ENCODE measurements at places on chromosomes 2 and 18.

DNA sequence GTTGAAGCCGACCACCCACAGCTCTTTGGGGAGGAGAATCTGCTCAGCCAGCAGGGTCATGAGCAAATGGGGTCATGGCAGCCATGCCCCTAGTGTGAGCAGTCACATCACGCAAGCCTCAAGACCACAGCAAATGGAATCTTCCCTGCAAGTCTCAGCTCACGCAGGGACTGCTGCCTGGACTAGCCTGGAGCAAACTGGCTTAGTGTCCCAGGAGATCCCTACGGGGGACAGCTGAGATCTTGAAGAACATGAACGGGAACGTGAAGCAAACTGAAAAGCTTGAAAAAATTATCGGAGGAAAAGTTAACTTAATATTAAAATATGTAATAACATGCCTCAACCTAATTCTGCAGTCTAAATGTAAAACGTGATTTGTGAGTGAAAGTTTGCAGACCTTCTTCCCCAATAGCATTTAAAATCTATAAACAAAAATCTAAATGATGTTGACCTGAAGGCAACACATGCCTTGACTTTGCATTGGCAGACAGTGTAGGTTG lies 118.4 kb downstream of the FAM124B start:
- no peak for DNase-seq

- DNase-seq = peak; percentile 5
Observed at GRCh38 chr2:41896186-41896846, 151.5 kb upstream of the PKDCC start.

DNA sequence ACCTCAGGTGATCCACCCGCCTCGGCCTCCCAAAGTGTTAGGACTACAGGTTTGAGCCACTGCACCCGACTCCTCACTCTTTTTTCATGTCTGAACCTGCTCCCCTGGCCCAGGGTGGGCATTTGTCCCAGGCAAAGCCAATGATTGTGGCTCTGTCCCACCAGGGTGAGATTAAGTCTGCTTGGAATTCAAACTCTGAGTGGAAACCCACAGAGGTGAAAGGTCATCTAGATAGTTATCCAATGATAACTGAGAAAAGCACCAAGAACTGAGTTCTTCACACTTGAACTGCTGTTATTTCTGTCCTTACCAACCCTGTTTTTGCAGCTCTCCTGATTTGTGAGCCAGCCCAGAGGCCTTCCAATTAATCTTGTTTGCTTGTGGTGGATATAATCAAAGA lies 62.4 kb upstream of the ACVR1 start:
- no peak for DNase-seq

DNA sequence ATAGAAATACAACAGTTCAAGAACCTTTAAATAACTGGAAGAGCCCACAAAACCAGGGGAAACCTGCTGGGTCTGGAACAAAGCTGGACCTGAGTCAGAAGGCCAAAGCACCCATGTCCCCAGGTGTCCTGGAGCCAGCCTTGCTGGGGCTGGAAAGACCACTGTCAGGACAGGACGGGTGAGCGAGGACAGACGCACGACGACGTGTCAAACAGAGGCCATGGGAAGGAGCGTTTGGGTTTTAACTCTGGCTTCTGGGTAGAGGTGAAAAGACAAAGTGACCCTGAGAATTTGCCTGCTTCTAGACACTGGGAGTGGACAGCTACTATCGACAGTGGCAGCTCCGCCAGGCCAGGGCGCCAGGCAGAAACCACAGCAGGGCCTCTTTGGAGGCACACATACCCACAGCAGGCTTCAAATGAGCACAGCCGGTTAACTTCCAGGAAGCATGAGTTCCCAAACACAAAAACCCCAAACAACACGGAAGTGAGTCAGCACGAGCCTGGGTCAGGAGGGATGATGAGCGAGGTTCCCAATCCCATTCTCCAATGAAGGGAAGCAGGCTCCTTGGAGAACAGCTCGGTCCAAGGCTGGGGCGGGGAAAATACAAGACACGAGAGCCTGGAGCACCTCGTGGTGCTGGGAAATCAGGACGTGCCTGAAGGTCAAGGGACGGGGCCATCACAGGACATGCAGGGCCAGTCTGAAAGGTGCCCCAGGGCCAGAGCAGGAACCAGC lies 208.0 kb downstream of the TWIST2 start:
- no peak for DNase-seq

DNA sequence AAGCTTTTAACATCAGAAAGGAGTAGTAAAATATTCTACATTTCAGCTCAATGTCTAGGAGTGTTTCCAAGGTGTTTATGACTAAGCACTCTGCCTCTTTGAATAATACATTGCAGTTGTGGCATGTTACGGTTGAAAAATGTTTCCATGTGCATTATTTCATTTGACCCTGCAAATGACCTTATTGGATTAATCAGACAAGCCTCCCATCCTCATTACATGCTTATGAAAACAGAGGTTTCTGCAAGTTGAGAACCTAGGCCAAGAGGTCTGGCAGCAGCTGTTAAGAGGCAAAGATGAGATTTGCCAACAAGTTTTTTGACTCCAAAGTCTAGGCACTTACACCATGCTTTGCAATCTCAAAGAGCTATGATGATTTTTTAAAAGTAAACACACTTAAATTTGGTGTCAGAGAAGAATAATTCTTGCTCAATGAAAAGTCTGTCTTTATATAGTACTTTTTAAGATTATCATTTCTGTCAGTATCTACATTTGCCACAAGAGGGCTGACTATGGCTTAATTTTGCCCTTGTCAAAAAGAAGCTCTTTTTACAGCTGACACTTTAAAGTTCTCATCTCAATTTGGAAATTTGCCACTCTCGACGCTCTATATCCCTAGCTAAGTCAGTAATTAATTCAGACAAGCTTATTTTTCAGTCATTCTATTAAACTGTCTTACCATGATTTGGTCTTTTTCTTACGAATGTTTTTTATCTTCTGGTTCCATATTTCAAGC lies 260.6 kb downstream of the PAX3 start:
- no peak for DNase-seq

- DNase-seq = no peak
Observed at GRCh38 chr18:74635224-74635975, 37.7 kb downstream of the ZNF407 start.

DNA sequence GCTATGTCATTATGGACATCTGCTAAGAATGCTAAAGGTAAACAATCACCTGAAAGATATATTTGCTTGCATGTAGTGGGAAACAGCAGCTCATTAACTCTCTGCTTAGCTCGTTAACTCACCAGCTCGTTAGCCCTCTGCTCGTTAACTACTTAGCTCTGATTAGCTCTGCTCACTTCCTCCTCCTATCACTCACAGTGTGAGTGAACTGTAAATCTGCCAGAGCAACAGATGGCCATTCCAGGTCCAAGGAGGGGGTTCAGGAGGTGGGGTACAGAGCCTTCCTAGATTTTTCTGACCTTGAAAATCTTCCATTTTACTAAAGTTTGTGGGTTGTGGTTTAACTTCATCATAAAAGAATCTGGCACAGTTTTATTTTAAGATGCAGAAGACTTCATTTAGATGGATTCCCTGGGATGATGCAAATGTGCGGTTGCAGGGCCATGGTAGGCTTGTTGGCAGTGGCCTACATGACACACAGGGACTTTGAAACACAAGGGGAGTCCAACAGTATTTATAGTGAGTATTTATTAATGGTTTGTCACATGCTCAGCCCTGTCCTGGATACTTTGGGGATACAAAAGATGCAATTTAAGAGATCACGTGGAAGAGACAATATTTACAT lies 1633.7 kb upstream of the CELF4 start:
- DNase-seq = no peak

- DNase-seq = no peak
Observed at GRCh38 chr2:210727549-210727948, 171.2 kb downstream of the CPS1 start.

DNA sequence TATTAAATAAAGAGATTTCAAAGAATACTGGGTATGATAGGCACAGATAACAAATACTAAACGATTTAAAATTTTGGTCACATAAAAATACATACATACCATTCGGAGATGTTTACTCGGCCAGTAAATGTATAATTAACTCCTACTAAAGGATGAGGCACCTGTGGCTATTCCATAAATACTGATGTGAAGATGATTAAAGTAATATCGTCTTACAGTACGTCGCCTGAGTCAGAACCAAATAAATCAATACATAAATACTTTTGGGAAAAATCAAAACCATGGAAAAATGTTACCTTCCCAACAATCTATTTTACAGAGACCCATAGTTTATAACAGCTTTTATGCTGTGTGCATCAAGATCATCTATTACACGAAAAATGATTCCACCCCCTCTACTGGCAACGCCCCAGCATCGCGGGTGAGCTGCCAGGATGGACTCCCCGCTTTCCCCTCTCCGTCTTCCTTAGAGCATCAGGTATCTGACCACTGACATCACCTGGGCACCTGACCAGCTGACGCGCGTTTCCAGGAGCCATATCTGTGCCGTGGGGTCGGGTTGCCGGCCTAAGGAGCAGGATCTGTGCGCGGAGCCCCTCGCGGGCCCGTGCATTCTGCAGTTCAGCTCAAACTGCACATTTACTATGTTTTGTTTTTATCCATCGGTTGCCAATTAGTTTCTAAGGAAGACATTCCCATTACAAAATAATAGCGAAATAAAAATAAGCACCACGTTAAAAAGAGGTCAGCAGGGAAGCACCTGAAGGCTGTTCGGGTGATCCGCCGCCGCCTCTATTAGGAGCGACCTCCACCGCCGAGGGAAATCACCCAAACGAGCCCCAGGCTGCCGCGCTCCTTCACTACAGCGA lies 901 bp downstream of the ICA1L start:
- peak; percentile 19 for DNase-seq

DNA sequence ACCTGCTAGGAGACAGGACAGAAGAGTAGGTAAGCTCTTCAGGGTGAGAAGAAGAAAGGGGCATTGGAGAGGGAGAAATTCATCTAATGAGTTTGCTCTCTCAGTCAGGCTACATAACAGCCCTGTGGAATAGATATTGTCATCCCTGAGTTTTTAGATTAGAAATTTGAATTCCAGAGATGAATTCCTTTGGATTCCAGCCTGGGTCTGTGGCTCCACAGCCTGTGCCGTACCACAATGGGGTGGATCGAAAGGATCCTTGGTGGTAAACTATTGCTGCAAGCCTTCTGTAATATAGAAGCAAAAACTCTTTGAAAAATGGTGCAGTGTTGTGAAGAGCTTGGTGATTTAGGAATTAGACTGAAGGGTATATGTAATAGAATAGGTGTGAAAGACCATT lies 21.0 kb downstream of the MYO1B start:
- DNase-seq = no peak

GRCh38 chr18:65439188-65439587 lies 311.6 kb upstream of the CDH7 start:
- no peak for DNase-seq

DNA sequence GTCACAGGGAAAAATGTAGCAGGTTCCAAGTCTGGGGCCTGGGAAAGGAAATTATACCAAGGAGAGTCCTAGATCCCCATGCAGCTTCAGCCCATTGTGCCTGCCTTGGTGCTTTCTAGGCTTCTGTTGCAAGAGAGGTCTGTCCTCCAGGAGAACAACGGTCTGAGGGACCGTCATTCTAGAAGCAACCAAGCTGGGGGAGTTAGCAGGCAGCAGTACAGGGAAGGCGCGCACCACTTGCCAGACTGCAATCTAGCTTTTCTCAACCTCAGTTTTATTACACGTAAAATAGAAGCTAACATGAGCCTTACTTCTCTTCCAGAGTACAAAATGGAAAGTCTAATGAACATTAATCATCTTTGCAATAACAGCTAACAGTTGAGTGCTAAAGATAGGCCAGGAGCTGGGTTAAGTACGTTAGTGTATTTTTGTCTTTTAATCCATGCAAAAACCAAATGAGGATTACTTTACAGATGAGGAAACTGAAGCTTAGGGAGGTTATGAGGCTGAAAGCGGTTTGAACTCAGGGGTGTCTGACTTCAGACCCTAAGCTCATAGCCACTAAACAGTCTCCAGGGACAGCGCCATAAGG lies 1.9 kb downstream of the TCF23 start:
- DNase-seq = no peak

DNA sequence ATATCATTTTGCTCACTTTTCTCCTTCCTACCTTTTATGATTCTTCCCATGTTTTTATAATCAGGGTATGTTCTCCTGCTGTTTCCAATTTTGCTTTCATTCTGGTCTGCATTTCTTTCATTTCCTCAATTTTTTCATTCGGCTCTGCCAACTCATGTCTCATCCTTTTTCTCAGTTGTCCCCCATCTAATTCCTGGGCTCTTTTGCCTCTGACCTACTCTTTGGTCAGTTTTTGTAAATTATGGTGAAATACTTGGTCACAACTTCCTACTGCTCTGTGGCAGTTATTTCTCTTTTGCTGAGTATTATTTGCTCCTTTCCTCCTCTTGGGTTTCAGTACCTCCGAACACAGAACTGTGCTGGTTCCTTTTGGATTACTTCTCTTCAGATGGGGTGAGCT lies 27.5 kb downstream of the MYO7B start:
- no peak for DNase-seq

GRCh38 chr2:46256563-46257142 lies 40.6 kb upstream of the EPAS1 start:
- DNase-seq = no peak

DNA sequence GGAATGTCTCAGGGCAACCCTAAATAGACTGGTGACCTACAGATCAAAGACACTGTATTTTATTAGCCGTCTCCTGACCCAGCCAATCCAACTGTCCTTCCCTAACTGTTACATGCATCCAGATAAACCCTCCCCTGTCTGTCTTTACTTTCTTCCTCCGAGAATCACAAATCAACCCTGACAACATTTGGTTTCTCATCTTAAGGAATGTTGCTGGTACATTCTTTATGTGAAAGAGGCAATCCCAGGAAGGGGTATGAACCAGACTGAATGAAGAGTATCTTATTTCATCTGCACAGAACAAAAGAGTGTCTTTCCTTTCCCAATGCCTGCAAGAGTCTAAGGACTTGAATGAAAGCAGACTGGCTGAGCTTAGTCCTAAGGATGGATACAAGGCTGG lies 113.9 kb upstream of the LTBP1 start:
- no peak for DNase-seq

- DNase-seq = no peak
Observed at GRCh38 chr2:26482211-26483026, 4.5 kb upstream of the OTOF start.

DNA sequence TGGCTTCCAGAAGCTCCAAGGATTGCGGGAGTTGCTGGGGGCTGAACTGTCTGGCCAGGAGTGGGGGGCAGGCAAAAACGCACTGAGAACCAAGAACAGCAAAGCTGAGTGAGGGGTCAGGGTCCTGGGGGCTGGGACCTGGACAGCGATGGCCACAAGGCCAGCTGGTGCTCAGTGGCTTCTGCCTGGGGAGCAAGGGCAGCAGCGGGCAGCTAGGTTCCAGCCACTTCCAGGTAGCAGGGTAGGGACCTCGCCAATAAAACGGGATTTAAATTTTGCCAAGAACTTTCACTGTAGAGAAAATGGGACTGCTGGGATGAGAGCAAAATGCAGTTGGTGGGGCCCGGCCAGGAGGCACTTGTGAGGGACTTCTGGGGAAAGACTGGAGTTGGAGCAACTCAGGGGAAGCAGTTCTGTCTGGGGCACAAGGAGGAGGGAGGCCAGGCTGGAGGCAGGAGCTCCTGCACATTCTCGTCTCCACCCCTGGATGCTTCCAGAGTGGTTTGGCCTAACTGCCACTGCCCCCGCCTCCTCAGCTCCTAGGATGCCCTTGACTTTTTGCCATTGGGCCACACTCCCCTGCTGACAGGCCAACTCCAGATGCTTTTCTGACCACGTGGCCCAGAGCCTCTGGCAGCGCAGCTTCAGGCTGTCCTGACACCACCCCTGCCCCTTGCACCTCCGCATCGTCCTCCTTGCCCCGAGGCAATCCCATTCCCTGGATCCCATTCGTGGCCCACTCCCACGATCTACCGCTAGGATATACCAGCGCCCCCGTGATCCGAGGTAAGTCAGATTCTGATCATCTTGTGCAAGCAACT lies 5.5 kb upstream of the CCDC74A start:
- no peak for DNase-seq
